ENCODE measurements at places on chromosomes 11 and 22.

DNA sequence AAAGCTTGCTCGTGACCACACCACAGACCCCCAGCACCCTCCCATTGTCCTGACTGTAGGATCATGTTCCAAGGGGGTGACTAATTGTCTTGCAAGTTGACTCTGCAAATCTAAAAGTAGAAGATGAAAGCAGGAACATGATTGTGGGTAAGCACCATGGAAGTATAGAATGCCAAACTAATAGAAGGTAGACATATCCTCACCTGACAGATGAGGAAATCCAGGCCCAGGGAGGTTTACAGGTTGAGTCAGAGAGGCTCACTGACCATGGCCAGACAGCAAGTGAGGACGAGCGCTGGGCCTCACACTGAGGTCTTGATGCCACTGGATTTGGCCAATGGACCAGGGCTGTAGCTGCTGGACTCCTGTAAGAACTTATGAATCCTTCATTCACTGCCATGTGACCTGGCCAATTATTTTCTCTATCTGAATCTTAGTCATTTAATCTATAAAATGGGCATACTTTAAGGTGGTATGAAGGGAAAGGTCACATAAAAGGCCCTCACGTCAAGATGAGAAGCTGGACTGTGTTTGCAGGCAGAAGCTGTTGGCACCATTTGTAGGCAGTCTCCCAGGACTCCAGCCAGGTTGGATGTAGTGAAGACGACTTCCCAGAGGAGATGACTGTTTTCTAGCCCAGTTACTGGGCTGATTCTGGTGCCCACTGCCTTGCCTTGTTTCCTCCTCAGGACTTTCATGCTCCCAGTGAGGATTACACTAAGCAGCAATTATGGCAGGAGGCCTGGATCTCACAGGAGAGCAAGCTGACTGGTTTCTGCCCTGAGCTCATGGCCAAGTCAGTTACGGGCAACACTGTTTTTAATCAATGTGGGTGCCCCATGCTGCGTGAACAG lies 54.6 kb downstream of the GAB4 start:
- DNase-seq = no peak

DNA sequence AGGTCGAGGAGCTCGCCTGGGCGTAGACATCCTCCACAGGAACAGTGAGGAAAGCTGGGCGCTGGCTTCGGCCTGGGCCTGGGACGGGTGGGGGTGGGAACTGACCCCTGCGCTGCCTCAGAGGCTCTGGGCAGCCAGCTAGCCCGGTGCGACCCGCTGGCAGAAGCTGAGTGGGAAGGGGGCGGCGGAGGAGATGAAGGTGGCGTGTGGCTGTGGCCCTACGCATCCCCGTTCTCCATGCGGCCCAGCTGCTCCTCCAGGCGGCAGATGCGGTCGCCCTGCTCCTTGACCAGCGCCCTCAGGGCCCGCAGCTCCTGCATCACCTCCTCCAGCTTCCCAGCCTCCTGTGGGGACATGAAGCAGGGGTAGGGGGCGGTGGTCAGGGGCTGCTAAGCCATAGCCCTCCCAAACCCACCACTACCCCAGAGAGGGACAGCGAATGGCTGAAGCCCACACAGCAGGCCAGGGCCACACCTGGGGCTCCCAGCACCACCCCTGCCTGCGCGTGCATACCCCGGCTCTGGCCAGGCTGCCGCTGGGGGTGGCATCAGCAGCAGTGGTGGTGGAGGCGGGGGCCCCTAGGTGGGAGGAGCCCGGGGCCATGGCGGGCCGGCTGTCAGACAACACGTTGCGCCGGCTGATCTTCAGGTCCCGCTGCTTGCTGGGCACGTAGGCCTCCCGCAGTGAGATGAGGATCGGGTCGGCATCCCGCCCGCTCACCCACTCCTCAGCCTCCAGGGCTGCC lies 848 bp upstream of the PTPRCAP start:
- no peak for DNase-seq

- no peak for DNase-seq
Observed at GRCh38 chr11:77883775-77884174, 62.8 kb downstream of the AAMDC start.

DNA sequence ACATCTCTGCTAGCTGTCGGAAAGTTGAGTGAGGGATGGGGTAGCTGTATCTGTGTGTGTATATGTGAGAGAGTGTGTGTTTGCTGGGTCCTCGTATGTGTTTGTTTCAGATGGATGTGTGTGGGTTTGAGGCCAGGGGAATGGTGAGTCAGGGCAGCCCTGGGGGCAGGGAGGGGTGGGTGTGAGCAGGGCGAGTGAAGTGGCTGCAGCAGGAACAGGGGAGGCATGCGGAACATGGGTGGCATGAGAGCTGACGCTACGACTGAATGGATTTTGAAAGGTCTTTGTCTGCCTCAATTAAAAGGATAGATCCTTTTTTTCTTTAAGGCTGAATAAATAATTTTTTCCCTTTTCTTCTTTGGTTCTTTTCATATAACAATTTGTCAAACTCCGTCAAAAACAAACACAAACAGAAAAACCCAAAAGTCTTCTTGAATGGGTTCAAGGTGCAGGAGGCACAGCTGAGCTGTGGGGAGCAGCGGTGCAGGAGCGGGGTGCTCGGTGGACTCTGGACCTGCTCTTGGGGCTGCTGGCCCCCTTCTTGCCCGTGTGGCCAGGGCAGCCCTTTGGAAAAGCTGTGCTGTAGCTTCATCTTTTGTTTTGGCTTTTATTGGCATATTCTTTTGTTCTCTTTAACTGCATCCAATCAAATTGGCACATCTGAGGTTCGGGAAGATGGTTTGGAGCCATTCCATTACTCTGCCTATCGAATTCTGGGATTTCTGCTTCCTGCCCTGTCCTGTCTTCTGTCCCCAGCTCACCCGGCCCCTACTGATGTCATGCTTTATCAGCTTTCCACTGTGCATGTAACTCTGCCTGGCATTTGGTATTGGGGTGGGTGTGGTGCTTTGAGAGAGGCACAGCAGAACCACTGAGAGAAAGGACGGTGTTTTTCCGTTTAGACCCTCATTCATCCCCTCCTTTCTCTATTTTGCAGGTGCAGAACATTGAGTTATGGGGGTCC lies 80.1 kb downstream of the ADAMTS15 start:
- no peak for DNase-seq

- DNase-seq = peak; percentile 1
Observed at GRCh38 chr11:3341298-3341697, 37.6 kb downstream of the ZNF195 start.

GRCh38 chr11:16789063-16789420 lies 50.6 kb downstream of the C11orf58 start:
- no peak for DNase-seq

GRCh38 chr11:843818-844692 lies 1.4 kb downstream of the TSPAN4 start:
- DNase-seq = peak; percentile 93

GRCh38 chr11:29962243-29962642 lies 54.6 kb downstream of the KCNA4 start:
- DNase-seq = no peak

- DNase-seq = no peak
Observed at GRCh38 chr11:12768726-12769673, 94.8 kb downstream of the TEAD1 start.
